ENCODE measurements at places on chromosomes 7 and 10.
A peak's percentile ranks its signal among the peaks of the same experiment; 100 is the strongest.

DNA sequence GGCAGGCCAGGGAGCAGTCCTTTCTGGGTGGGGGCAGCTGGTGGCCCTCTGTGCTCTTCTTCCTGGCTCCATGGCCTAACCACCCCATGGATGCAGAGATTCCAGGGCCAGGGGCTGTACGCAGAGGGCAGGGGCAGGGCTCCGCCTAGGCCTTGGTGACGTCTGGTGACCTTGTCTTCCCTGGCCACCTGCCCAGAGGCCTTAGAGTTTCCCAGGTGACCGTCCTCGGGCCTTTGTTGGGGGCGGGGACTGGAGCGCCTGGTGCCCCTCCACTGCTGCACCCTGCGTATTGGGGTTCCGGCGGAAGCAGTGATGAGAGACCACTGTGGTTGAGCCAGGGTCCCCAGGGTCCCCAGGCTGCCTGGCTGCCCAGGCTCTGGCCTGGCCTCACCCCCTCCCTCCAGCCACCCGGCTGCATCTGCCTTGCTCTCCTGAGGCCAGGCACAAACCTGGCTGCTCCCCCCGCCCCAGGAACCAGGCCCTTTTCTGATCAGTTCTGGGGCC is 10.3 kb downstream of the PWWP2B start:
- peak; percentile 79 for DNase-seq

DNA sequence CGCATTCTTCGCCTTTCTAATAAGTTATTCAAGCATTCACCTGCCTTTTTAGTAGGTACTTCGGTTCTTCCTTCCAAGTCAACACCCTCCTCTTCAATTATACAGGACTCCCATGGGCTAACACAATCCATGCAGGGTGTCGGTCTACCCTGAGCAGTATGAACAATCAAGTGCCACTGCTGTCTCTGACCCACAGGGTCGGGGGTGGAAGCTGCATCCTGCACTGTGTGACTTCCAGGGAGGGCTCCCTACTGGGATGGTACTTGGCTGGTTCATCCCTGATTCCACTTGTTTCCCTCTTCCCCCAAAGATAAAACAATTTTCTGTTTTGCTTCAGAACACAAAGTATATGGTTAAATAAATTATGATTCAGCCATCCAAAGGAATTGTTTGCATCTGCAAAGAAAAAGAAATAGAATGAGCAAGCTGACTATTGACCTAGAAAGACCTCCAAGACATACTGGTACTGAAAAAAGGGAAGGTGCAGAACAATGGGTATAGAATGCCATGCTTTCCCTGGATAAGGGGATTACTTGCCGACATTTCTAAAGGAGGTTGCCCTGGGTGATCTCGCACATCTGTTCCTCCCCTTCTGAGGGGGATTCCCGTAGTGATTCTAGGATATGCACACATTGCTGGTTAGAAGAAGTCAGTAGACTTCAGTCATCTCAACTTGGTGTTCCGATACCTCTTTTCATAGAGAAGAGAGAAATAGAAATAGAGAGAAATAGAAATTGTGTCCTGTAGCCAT is 89.1 kb upstream of the AGR3 start:
- no peak for DNase-seq

GRCh38 chr10:86291616-86292340 is 74.8 kb downstream of the GRID1 start:
- no peak for DNase-seq

GRCh38 chr7:27104341-27105058 is 2.0 kb upstream of the HOXA2 start:
- no peak for DNase-seq

GRCh38 chr7:98221611-98222532 is 10.6 kb downstream of the BHLHA15 start:
- DNase-seq, result no peak

GRCh38 chr10:62899311-62899710 is 83.1 kb upstream of the EGR2 start:
- DNase-seq, result no peak

All from T47D (cell line).